ENCODE measurements at places on chromosomes 2 and 18. TPM values are rescaled to one million over a fixed set of nuclear protein-coding genes. Genes with fewer than 3 reads are reported as not detected.

CXCR1 gene
- total RNA-seq, result not detected

REEP1 gene
- total RNA-seq, result not detected

CNTNAP5 gene
- total RNA-seq, result not detected

KATNAL2 gene
- 0.97 TPM for total RNA-seq

LYPD1 gene
- not detected for total RNA-seq

PLCL1 gene
- 27.2 TPM for total RNA-seq

ANKRD23 gene
- total RNA-seq, result 11.2 TPM

MAL gene
- total RNA-seq, result 159 TPM

IL36G gene
- not detected for total RNA-seq

RNF125 gene
- total RNA-seq, result 50.6 TPM

PLEKHH2 gene
- not detected for total RNA-seq

CTNNA2 gene
- total RNA-seq, result not detected

GNLY gene
- 9.9 TPM for total RNA-seq

FHOD3 gene
- not detected for total RNA-seq

PROM2 gene
- total RNA-seq, result 0.77 TPM

IL1R1 gene
- 16.5 TPM for total RNA-seq

SANBR gene
- total RNA-seq, result 3.4 TPM

CRACDL gene
- total RNA-seq, result 0.29 TPM

ALPP gene
- total RNA-seq, result 0.45 TPM

GPR39 gene
- total RNA-seq, result not detected

STARD6 gene
- total RNA-seq, result not detected

LRRTM4 gene
- total RNA-seq, result not detected

ESCO1 gene
- 32.5 TPM for total RNA-seq

DNAH7 gene
- total RNA-seq, result 0.37 TPM

MRO gene
- total RNA-seq, result not detected

FOSL2 gene
- total RNA-seq, result 114 TPM

ANKRD30B gene
- not detected for total RNA-seq
